Coronary artery (tissue), 2 donors: ENCODE measurements at places on chromosomes 3 and 15.

DNA sequence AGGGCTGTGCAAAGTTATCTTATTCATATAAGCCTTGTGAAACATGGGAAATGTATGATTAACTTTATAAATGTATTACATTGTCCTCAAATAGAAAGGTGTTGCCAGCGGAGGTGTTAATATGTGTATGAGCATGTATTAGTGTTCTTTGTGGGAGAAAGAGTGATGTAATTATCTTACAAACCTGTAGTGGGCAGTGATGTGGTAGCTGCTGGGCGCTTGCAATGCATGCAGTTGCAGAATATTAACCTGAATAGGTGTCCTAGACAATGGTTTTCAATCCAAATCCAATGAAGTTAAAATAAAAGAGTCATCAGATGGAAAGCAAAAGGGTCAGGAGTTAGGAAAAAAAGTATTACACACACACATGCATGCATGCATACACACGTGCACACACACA, 881.3 kb upstream of the CADM2 start:
- DNase-seq: no peak

DNA sequence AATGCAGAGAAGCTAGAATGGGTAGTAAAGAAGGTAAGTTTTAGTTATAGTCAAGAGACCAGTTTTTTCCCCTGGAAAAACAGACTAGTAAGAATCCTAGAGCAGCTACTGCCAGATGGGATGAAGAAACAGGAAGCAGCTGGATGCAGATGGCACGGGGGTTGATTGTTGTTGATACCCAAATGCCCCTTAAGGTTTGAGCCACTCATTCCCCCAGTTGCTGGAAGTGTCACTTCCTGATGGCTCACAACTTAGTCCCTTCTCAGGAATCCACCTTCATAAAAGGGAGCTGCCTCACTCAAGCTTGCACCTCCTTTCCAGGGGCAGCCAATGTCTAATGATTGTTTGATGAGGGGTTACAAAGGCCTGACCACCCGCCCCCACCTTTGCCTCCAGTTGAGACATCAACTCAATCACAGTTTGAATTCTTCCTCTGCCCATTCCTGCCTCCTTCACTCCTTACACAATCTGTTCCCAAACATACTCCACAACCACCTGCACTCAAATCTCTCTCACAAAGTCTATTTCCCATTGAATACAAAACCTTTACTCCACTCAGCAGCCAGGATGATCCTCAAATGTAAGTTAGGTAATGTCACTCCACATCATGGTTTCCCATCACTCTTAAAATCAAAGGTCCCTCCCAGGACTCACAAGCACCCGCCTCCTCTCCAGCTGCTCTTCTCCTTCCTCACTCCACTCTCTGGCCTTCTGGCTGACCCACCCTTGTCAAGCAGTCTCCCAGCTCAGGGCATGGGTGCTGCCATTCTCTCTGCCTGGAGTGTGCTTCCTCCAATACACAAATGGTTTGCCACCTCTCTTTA, 450.1 kb upstream of the THBS1 start:
- no peak for DNase-seq

DNA sequence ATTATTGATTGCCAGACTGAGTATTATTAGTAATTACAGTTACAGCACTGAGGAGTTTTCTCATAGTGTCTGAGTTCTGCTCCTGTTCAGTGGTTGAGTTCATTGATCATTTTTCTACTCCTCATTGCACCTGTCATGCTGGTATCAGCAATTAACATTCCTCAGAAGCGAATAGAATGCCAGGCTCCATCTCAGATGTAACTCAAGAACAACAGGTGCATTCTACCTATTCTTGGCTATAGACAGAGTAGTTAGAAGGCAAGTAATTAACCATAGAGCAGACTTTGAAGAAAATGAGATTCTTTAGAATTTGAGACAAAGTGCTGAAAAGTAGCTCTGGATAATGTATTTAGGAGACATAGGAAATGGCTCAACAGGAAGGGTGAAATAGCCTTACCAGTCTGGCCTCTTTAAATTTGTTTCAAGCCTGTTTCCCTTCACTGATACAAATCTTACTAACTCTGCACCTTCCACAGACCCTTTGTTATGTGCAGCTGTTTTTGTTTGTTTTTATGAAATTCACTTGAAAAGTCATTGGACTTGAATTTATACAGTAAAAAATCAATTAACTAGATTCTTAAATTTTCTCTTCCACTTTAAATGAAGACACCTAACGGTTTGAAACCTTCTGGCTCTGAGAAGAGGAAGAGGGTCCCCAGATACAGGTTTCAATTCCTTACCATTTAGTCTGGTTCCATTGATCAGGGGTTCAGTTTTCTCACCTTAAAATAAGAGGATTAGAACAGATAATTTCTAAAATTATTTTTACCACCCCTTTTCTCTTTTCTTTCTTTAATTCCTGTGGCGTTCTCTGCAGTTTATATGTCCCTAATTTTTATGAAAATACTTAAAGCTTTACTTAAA, 109.6 kb downstream of the FNDC3B start:
- no peak for DNase-seq

DNA sequence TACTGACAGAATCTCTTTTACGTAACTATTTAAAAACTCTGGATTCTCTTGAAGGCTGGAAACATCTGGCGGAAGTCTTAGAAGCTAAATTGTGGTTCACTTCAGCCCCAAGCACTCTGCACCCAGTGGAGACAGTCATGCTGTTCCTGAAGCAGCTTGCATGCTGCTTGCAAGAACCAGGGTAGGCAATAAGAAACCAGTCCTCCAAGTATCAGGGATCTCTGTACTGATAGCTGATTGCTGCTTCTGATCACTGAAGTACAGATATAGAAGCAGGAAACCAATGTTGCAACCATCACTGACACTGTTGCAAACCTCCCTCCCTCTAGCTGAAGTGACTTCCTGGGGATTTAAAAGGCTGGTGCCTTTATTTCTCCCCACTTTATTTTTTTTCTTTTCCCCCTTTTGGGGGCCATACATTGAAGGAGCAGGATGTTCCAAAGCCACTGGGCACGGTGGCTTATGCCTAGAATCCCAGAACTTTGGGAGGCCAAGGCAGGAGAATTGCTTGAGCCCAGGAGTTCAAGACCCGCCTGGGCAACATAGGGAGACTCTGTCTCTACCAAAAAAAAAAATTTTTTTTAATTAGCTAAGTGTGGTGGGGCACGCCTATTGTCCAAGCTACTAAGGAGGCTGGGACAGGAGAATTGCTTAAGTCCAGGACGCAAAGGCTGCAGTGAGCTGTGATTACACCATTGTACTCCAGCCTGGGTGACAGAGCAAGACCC, 15.3 kb downstream of the SPCS1 start:
- DNase-seq: no peak

- DNase-seq: no peak
Observed at GRCh38 chr15:64096668-64097384, 1.0 kb downstream of the SNX1 start.

DNA sequence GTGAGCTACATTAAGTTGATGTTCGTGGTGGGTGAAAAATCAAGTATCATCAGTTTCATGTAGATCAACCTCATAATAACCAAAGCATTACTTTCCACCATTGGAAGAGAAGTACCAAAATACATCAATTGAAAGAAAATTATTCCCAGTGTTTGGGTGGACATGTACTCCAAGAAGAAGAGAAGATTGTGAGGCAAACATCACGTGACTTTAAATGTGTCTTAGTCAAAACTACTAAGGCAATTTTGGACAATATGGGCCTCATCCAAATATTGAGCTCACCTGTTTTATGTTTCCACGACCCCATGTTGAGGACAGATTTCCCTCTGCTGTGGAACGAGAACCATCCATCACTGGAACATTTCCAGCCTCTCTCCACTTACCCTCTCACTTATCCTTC, 303.0 kb upstream of the LMCD1 start:
- no peak for DNase-seq

GRCh38 chr15:51726302-51727073, 11.0 kb downstream of the LYSMD2 start:
- no peak for DNase-seq

DNA sequence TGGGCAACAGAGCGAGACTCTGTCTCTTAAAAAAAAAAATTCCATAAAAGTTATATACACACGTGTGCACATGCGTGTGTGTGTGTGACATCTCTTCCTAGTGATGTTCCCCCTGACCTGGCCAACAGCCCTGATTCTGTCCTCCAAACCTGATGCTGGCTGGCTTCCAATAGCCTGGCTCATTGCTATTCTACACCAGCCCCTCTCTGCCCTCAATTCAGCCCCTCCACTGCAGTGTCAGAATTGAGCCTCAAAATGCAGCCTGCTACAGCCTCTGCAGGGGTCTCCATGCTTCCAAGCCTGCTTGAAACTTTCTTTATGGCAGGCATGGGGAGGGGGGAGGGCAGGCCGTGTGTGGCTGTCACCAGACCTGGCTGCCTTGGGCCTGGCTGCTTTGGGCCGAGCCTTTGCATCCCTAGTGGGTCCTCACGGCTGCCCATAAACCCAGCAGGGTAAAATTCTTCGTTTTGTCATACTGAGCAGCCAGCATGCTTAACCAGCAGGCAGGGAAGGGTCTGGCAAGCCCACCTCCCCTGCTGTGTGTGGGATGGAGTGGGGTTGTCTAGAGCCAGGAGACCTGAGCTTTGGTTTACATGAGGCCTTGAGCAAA, 22.7 kb upstream of the DOCK3 start:
- no peak for DNase-seq

GRCh38 chr3:88744896-88745295, 362.5 kb upstream of the EPHA3 start:
- no peak for DNase-seq

DNA sequence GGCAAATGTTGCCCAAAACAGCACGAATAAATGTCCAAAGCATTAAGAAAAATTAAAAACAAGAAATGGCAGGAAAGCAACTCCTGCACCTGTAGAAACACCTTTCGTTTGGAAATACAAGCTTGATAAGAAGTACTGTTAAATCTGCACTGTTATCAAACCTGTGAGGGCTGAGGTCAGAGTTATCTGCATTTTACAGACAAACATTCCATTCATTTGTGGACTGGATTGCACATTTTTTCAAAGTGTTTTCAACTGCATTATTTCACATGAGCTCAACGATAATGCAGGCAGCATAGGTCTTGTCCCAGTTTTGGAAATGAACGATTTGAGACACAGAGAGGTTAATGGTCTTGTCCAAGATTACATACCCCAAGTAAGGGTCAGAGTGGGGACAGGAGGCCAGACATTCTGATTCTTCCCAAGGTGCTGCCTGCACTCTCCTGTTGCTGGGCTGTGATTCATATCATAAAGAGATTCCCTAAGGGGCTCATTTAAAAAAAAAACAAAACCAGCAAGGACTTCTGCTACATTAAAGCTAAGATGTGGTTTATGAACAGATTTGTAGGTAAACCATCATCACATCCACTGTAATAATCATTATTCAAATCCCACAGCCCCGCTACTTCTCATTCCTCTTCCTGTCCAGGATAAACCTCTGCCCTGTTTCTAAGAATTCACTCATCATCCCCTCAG, 13.0 kb downstream of the GUCA1C start:
- no peak for DNase-seq

- no peak for DNase-seq
Observed at GRCh38 chr3:148975696-148976095, 15.6 kb upstream of the GYG1 start.

- no peak for DNase-seq
Observed at GRCh38 chr15:23686466-23687142, 501 bp downstream of the NDN start.

- no peak for DNase-seq
Observed at GRCh38 chr3:112001526-112001925, 2.8 kb downstream of the TAGLN3 start.
